ENCODE measurements at places on chromosomes 4 and X.

DNA sequence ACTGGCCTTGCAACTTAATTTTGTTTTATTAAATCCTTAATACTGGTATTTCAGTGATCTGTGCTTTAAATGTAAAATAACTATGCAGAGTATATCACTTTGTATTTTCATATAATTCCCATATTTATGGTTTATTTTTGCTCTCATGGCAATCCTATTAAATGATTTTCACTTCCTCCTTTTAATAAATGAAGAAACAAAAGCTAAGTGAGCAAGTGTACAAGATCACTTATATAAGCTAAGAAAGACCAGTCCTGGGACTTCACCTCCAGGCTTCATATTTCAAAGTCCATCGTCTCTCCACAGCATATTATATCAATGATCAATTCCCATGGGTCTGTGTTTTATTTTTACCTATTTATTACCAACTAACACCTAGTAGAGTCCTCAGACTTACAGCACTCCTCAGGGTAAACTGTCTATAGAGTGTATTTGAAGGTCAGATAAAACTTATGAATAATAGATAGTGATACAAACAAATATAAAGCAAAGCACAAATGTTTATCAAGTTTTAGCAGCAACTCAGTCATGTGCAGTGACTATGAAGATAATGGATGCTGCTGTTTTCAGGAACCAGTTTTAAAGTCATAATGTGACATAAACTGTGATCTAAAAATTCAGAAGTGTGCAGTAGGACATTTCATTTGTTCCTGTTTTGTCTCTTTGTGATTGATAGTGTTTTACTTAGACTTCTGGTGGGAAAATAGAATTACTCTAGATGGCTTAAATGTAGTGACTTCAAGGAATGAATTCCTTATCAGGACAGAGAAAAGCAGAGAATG is 56.8 kb downstream of the ARHGAP24 start:
- DNase-seq: no peak

DNA sequence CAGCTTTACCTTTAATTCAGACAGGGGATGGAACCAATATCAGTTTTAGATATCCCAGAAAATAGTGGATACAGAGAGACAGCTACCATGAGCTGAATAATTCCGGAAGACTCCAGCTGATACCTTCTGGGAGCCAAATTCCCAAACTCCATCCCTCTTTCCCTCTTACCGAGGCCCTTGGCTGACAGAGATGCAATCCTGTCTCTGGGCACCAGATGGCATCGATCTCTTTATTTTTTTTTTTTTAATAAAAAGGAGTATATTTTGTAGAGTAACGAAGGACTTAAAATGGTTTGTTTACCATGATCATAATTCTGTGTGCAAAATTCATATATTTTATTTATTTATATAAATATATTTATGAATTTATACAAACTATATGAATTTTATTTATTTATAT is 31.0 kb downstream of the RAB40A start:
- no peak for DNase-seq

DNA sequence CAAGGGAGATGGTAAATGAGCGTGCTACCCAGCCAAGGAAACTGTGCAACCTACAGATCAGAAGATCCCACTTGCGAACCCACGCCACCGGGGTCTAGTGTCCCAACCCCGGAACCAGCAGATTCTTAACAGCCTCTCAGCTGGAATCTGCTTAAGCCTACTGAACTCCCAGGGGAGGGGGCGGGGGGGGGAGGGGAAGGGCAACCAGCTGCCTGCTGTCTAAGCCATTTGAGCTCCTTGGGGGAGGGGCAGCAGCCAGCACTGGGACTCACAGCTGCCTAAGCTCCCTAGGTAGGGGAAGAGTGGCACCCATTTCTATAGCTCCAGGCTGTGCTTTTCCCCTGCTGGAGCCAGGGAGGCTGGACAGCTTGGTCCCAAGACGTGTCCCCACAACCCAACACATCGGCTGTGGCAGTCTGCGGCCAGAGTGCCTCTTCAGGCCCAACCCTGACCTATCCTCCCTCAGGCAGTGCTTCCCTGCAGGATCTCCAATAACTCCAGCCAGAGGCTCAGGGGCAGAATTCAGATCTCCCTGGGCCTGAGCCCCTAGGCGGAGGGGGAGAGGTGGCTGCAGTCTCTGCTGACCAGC is 289.2 kb downstream of the LDB2 start:
- no peak for DNase-seq

DNA sequence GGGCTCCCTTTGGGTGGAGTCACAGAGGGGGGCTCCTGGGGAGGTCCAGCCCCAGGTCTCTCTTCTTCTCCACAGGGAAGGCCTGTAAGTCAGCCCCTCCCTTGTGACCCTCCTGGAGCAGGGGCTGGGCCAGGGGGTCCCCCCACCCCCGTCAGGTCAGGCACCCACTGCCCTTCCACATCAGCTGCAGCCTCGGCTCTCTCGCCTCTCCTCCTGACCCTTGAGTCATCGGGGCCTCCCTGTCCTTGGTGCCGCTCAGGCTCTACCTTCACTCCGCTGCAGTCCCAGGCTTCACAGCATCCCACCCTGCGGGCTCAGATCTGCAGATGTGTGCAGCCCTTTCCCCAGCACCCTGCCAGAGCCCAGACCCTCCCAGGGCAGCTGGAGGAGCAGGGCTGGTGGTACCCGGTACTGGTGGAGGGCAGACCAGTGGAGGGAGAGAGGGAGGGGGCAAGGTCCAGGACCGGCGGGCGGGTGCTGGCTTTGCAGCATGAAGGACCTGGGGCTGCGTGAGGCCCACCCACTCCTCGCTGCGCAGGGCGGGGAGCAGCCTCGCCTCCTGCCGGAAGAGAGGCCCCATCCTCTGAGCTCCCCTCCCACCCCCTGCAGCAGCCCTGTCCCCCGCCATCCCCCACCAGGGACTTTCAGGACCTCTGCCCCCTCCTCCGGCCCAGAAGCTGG is 117.1 kb downstream of the FAM53A start:
- DNase-seq: no peak

DNA sequence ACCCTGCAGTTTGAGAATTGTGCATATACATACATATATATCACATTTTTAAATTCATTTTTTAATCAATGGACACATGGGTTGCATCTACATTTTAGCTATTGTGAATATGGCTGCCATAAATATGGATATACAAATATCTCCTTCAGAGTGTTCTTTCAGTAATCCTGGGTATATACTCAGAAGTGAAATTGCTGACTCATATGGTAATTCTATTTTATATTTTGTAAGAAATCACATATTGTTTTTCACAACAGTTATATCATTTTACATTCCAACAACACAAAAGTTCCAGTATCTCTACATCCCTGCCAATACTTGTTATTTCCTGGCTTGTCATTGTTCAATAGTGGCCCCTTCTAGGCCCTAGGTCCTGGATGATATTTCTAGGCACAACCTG is 20.6 kb upstream of the HSFX4 start:
- no peak for DNase-seq

DNA sequence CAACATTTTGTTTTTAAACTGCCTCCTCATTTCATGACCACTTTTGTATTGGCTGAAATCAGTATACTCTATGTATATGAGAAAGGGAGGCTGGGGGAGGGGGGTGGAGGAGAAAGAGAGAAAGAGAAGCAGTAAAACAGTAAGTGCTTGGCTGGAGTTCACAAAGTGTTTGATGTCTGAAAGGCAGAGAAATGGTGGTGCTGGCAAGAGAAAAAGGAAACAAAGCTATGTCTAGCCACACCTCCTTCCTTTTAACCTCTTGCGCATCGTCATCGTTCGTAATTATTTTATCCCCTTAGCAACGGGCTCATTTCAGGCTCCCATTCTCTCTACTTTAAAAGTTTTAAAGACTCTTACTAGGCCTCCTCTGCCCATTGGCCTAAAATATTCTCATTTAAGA is 25.6 kb downstream of the RPA4 start:
- DNase-seq: no peak

- no peak for DNase-seq
These were observed 32.5 kb downstream of the FSTL5 start for GRCh38 chr4:162131256-162131655.

- no peak for DNase-seq
These were observed 60.2 kb upstream of the CBR4 start for GRCh38 chr4:169070071-169070894.

DNA sequence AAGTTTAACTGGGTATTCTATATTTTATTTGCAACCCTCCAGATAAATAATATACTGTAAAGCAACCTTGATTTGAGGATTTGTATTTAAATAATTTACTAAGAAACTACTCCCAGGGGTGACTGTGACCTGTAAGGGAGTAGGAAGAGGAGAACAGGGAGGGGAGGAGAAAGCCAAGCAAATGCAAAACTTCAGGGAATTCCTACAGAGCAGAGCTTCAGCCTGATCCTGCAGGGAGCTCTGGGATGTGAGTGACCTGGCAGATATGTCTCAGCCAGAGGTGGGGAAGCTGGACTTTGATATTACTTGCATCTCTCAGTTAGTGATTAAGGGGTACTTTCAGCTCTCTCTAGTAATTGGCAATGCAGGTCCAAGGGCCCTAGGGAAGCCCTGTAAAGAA is 302.0 kb downstream of the FRMPD4 start:
- DNase-seq: no peak

DNA sequence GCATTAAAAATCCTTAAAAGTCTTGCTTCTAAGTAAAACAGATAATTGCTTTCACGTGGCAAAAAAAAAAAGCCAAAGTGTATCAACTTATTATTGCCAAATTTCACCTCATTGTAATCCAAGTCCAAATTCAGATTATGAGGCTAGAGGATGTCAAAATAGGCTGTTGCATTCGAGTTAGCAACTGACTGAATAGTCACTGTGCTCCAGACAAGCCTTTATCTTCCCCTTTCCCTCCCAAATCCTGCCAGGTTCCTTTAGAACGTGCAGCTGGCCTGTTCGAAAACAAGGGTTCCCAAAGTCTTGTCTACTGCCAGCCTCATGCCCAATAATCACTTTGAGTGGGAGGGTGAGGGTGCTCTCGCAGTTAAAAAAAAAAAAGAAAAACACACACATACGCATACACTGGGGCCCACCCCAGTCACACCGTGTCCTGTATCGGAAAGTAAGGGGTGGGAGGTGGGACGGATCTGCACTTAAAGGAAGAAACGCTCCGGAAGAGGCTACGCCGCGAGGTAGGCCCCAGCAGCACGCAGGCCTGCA is 603 bp downstream of the MAD2L1 start:
- DNase-seq: no peak

- no peak for DNase-seq
These were observed 373 bp upstream of the INTS6L start for GRCh38 chrX:135520022-135520552.
